ENCODE measurements at places on chromosomes 4 and X.
A peak's percentile ranks its signal among the peaks of the same experiment; 100 is the strongest.

GRCh38 chr4:46081674-46082073 lies 42.2 kb downstream of the GABRG1 start:
- DNase-seq, result no peak

- DNase-seq, result no peak
Measured at GRCh38 chr4:107600983-107601382, 119.1 kb downstream of the PAPSS1 start.

DNA sequence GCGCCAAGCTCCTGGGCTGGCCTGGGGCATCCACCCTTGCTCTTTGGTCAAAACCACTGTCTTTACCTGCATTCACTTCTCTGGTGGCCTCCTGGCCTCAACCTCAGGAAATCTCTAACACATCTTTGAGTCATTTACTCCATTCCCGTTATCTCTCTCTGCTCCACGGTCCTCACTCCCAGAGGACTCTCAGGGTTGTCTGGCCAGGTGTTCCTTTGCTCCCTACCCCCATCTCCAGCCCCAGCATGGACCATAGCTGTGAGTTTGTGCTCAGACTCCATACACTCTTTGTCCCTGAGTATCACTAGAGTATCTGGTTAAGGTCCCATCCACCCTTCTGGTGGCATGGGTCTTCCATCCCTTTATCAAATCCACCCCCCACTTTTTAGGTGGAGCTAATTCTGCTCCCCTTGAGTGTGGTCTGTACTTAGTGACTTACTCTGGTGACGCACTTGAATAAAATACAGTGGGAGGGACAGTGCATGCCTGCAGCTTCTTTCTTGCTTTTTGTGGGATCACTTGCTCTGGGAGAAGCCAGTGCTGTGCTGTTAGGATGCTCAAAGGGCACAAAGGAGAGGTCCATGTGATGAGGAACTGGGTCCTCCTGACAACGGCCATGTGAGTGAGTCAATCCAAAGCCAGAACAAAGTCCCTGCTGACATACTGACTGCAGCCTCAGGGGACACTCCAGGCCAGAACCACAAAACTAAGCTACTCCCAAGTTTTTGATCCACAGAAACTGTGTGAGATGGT lies 44.3 kb downstream of the IGFBP7 start:
- DNase-seq, result no peak

DNA sequence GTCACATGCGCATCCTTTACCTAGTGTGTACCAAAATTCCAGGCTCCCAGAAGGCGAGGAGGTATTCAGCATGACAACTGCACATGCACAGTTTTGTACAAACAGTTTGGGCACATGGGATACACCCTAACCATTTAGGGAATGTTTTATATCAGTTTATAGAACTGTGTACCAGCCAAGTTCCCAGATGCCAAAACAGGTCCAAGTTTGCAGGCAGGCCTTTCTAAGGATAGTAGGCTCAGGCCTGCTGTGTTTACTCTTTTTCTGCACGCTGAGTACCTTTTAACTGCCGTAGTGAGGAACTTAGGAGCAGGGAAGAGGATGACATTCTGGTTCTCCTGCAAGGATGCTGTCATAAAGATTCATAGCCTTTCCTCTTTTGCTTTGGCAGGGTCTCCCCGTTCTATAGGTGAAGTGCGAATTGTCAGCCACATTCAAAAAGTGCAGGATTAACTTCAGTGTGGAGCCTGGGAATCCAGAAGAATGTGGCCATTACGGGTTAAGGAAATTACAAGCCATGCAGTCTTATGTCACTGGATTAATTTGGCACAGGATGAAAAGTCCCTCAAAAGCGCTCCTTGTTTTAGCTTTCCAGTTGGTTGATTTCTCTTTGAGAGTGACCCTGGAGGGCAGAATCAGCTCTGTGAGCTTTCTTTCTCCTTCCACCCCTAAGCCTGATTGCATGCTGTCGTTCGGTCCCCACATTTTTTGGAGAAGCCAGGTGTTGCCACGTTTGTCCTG lies 259.8 kb downstream of the ARHGAP10 start:
- no peak for DNase-seq

- no peak for DNase-seq
Measured at GRCh38 chr4:184534511-184535391, 60.4 kb upstream of the IRF2 start.

GRCh38 chrX:101595739-101596419 lies 21.9 kb downstream of the ARMCX6 start:
- DNase-seq, result peak; percentile 36

- DNase-seq, result no peak
Measured at GRCh38 chrX:128699716-128700285, 647.6 kb upstream of the ACTRT1 start.

GRCh38 chr4:182886205-182886604 lies 31.0 kb downstream of the DCTD start:
- DNase-seq, result no peak

Measured in mucosa of gallbladder (tissue), 1 donor.